ENCODE measurements at places on chromosomes 5 and 9. TPM values are rescaled to one million over a fixed set of nuclear protein-coding genes. Genes with fewer than 3 reads are reported as not detected.

Gene EDIL3
- total RNA-seq: 0.61 TPM

Gene HTR4
- not detected for total RNA-seq

Gene SDHA
- total RNA-seq: 195 TPM

Gene IL31RA
- total RNA-seq: not detected

Gene ANGPTL2
- total RNA-seq: 6.3 TPM

DNA sequence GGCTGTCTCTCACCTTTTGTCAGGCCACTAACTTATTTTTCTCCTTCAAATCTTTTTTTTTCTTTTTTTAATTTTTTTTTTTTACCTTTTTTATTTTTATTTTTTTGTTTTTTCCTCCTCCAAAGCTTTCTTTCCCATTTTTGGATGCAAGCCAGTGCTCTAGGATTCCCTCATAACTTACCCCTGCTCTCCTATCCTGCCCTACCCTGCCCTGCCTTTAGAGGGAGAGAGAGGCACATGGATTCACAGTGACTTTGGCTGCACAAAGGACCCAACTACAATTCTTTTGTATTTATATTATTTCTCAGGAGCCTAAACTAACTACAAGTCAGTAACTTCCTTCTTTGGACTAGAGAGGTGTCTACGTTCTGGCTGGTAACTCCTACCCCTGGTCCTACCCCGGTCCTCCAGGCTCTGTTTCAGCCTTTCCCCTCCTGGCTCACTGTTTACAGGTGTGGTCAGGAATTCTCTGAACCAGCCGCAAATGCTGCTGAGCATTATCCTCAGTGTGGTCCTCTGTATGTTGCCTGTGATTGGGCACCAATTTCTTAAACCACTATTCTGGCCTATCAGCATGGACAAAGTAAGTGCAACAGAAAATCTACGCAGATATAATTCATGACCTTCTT lies 8.4 kb upstream of the RUSC2 start:
- H3K4me3 ChIP-seq: no peak overlapping the region
- H3K27ac ChIP-seq: no peak overlapping the region
- no peaks in the 10 kb centered on the region for H3K4me1 ChIP-seq
- DNase-seq: no peak
- H3K36me3 ChIP-seq: no peaks in the 10 kb centered on the region

GRCh38 chr9:98775831-98776441 lies 20.4 kb downstream of the ANKS6 start:
- H3K4me3 ChIP-seq: no peak overlapping the region
- no peaks in the 10 kb centered on the region for H3K36me3 ChIP-seq
- H3K4me1 ChIP-seq: no peaks in the 10 kb centered on the region

GRCh38 chr5:170426149-170426767 lies 37.1 kb upstream of the KCNMB1 start:
- no peaks in the 10 kb centered on the region for H3K4me1 ChIP-seq
- no peak overlapping the region for H3K4me3 ChIP-seq
- no peak overlapping the region for H3K27ac ChIP-seq
- no peaks in the 10 kb centered on the region for H3K27me3 ChIP-seq
- H3K36me3 ChIP-seq: no peaks in the 10 kb centered on the region

DNA sequence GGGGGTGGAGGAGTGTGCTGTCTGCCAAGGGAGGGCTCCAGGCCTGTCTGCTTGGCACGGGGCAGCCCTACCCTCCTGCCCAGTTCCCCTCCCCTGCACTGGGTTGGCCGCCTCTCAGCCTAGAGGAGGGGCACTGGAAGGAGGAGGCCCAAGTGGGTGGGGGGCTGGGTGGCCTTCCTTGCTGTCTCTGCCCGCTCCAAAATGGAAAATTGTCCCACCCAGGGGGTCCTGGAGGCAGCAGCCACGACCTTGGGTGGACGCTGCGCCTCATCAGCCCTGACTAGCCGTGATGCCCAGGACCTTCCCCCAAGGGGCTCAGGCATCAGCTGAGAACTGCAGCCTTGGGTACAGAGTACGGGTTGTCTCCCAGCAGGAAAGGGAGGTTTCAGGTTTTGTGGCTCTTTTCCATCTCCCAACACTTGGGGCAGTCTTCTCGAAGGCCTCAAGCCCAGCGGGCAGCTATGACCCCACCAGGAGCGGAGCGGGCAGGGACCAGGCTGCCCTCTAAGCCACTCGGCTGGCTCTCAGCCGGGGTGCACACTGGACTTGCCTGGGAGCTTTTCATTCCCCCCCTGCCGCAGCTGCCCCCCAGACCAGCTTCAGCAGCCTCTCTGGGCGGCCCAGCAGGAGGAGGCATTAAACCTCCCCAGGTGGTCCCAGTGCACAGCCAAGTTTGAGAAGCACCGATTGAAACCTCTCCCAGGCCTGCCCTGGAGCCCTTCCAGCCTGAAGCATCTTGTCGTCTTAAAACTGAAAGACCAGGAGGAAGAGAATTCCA lies 20.6 kb downstream of the NTNG2 start:
- no peaks in the 10 kb centered on the region for H3K4me1 ChIP-seq
- no peaks in the 10 kb centered on the region for H3K36me3 ChIP-seq
- H3K4me3 ChIP-seq: no peak overlapping the region
- no peak overlapping the region for H3K27ac ChIP-seq
- DNase-seq: no peak
